ENCODE measurements at places on chromosomes 2 and 18.

GRCh38 chr2:233449921-233450863 is 95.9 kb downstream of the DGKD start:
- no peak for DNase-seq

DNA sequence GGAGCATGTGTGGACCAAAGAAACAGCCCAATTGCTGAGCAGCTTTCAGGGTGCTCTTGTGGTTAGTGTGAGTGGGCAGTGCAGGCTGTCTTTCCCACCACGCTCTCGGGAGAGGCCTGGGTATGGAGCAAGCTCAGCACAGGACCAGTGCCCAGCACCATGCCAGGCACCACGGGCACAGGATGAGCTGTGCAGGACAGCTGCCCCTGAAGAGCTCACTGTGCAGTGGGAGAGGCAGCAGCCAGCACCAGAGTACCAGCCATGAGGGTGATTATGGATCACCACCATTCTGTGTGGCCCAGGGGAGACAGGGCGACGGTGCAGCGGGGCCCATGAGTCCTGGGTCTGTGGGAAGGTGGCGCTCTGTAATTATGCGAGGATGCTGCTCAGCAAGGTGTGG is 29.7 kb upstream of the FAHD2A start:
- DNase-seq = no peak

DNA sequence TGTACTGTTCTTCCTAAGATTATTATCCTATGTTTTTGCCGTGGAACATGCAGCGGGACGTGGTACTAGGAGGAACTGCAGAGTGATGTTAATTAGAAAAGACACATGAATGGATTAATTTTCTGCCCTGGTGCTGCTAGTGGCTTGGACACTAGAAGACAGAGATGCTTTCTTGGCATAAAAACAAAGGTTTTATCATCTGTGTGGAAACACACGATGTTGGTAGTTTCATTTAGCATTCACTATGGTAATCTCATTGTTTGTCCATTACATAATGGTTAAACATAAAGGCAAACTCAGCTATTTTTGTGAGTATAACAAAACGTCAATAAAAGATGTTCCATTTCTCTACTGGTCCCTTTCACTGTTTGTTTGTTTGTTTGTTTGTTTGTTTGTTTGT is 22.8 kb downstream of the COL6A3 start:
- DNase-seq = no peak

DNA sequence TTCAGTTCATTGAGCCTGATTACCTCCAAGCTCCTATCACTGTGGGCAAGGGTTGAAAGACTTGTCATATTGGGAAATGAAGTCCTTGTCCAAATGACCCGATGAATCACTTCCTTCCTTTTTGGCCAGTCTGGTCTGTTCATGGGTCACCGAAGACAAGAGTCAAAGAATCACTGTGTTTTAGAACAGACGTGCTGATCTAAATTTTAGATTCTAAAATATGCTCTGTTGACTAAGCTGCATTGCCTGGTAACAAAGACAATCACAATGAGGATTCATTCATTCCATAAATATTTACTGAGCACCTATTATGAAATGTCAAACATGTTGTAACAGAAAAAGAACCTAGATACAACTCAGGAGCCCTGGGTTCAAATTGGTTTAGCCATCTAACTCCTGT is 99.4 kb upstream of the RND3 start:
- DNase-seq = no peak

GRCh38 chr2:120736202-120736623 is 545 bp downstream of the GLI2 start:
- DNase-seq = no peak

- no peak for DNase-seq
These were observed 139.0 kb downstream of the EHBP1 start for GRCh38 chr2:62844311-62845090.

DNA sequence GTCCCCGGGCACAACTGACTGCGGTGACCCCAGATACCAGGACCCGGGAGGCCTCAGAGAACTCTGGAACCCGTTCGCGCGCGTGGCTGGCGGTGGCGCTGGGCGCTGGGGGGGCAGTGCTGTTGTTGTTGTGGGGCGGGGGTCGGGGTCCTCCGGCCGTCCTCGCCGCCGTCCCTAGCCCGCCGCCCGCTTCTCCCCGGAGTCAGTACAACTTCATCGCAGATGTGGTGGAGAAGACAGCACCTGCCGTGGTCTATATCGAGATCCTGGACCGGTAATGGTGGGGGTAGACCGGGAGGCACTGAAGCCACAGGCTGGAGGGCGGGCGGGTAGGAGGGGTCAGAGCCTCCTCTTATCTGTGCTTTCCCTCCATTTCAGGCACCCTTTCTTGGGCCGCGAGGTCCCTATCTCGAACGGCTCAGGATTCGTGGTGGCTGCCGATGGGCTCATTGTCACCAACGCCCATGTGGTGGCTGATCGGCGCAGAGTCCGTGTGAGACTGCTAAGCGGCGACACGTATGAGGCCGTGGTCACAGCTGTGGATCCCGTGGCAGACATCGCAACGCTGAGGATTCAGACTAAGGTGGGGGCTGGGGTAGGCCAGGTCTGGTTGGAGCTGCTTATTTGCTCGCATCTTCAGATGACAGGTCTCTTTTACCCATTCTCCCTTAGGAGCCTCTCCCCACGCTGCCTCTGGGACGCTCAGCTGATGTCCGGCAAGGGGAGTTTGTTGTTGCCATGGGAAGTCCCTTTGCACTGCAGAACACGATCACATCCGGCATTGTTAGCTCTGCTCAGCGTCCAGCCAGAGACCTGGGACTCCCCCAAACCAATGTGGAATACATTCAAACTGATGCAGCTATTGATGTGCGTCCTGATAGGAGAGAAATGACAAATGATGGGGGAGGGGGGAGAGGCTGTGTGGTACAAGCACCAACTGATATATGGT is 780 bp downstream of the HTRA2 start:
- DNase-seq = peak; percentile 68

GRCh38 chr2:6921321-6921922 is 4.2 kb downstream of the RNF144A start:
- no peak for DNase-seq

GRCh38 chr2:106944215-106944614 is 58.2 kb upstream of the ST6GAL2 start:
- DNase-seq = no peak

- DNase-seq = no peak
These were observed 82.5 kb downstream of the TNFRSF11A start for GRCh38 chr18:62407660-62408059.

GRCh38 chr2:183070942-183071844 is 7.4 kb upstream of the DUSP19 start:
- DNase-seq = no peak
